Fibroblast of the aortic adventitia (primary cell): ENCODE measurements at places on chromosomes 2 and 18.

- DNase-seq, result peak; percentile 79
These were observed at the start of gene LPIN1 for GRCh38 chr2:11746376-11746806. TSS of gene LPIN1 (plus strand) at chr2:11746632. CDS start at chr2:11765542, 18,910 bp downstream.

- no peak for DNase-seq
These were observed 78.1 kb downstream of the SPHKAP start for GRCh38 chr2:228103379-228103778.

DNA sequence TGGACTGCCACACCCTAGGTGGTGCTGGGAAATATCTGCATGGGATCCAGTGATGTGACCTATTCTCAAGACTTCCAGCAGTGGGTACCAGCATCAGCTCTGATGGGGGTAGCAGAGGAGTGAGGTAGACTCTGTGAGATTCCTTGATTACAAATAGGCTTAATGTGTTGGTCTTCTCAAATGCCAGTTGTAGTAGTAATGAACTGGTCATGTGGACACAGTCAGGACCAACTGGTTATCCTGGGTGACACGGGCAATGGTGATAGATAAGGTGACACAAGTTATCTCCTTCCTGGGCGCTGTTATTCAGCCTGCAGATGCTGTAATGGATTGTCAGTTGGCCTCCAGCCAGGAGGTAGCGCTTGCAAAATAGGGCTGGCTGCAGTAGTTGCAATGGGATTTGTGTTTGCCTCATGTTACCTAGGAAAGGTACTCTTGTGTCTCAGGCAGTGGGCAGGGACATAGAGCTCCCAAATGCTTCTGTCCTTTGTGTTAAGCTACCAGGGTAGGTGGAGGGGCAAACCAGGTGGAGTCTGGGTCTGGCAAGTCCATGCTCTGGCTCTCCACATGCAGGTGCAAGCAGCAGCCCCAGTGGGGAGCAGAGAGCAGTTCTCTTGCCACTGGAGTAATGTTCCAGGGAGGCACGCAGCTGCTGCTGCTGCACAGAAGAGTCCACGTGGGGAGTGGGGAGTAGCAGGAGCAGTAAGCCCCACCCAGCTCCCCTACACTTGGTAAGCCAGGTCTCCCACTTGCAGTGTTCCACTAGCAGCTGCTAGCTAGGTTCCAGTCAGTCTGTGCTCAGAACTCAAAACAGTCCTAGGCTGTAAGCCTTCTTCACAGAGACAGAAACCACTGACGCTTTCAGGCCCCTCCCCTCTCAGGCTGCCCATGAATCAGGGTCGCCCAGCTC is 505.4 kb upstream of the DDX18 start:
- no peak for DNase-seq

DNA sequence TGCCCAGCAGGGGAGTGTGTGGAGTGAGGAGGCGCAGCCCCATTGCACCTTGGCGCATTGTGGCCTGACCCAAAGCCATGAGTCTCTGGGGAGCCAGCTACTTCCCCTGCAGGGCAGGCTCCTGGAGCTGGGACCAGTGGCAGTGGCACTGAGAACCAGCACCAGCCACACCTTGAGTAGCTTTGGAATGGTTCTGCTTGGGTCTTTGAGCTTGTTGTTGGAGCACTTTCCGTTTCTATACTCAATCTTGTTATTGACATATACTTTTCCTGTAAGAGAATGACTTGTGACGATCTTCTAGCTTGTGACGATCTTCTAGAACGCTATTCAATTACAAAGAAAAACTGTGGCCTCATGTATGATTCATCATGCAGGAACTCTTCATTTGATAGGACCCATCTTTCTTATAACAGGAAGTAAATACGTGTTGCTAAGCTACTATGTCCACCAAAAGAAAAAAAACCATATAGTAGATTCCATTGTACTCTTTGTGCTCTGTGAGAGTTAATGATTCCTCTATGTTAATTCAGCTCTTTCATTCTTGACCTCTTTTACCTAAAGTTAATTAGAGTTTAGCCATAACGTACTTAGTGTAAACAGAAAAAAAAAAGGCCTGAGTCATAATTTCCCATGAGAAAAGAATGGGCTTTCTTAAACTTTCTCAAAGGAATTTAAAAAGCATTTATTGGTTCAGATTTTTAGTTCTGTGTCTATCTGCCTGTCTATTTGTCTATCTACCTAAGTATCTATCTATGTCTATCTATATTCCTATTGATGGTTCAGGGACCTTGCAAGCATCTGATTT is 113.1 kb downstream of the GATA6 start:
- peak; percentile 73 for DNase-seq

DNA sequence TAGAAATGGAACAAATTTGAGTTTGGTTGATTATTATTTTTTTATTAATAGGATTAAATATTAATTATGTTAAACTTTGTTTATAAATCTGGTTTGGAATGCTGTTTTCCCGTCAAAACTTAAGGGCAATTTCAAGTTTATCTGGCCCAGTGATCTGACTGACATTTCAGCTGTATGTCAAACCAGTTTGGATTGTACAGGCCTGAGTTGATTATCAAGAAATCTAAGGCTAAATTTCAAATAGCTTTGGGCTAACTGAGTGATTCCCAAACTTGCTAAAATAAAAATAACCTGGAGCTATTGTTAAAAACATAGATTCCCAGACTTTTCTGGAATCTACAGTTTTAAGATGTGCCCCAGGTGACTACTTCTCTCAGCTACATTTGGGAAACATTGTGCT is 65.9 kb upstream of the SPOPL start:
- DNase-seq, result no peak

GRCh38 chr18:78979056-78979729 is 425 bp upstream of the SALL3 start:
- no peak for DNase-seq

GRCh38 chr18:35935805-35936204 is 36.7 kb upstream of the RMP24 start:
- DNase-seq, result no peak

GRCh38 chr2:160784034-160784433 is 290.4 kb upstream of the RBMS1 start:
- no peak for DNase-seq

GRCh38 chr2:15808944-15809343 is 131.4 kb upstream of the MYCN start:
- no peak for DNase-seq

GRCh38 chr2:162243294-162243693 is at the start of gene FAP:
TSS of gene FAP (minus strand) at chr2:162243445. CDS start at chr2:162243327, 118 bp downstream.
- DNase-seq, result peak; percentile 98

GRCh38 chr18:40258311-40258710 is 1696.7 kb upstream of the PIK3C3 start:
- DNase-seq, result no peak

- no peak for DNase-seq
These were observed 20.6 kb upstream of the CAVIN2 start for GRCh38 chr2:191867507-191867847.

DNA sequence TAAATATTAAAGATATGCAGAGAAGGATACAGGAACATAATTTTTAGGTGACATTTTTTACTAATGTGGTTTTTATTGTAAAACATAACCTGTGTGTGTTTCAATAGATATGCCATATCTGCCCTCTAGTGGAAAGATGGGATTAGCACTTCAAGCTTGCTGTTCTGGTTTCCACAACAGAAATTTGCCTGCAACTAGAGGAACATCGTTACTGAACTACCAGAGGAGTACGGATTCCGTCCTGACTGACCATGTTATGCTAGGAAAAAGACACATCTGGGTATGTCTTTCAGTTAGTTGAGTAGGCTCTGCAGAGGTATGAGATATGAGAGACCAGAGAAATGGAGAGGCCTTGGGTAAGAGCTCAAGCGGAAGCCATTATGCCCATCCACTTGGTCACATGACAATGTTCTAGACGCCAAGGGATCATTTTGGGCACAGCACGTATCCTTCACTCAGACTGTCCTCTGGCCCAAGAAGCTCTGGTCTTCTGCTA is 104.9 kb downstream of the MBD2 start:
- peak; percentile 87 for DNase-seq

DNA sequence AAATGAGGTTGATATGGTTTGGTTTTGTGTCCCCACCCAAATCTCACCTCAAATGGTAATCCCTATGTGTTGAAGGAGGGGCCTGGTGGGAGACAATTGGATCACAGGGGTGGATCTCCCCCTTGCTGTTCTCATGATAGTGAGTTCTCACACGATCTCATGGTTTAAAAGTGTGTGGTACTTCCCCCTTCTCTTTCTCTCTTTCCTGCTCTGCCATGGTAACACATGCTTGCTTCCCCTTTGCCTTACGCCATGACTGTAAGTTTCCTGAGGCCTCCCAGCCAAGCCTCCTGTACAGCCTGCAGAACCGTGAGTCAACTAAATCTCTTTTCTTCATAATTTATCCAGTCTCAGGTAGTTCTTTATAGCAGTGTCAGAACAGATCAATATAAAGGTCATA is 24.7 kb upstream of the FAM124B start:
- DNase-seq, result no peak

- DNase-seq, result no peak
These were observed 80.7 kb downstream of the ACSL3 start for GRCh38 chr2:222941510-222942032.

- no peak for DNase-seq
These were observed 56.4 kb upstream of the ITGB6 start for GRCh38 chr2:160256507-160256906.

DNA sequence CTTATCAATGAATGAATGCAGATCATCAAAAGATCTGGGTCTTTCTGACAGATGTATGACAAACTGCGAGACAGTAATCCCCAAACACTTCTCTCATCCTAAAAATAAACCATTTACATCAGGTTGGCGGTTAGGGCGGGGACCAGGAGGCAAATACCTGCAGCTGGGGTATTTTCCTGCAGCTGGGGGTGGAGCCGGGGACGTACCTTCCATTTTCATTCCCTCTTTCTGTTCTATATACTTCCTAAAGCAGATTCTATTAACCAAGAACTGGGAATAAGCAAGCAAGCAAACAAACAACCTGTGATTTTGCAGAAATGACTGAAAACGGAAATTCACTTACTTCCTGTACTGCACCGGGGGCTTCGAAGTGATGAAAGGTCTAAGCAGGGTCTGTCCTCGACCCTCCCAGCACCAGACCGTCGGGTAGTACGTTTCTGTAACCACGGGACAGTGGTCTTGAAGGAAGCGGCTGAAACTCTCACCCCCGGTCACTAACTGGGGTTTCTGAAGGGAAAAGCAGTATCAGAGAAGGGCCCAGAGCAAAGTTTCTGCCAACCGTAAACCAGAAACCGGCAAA is 1.2 kb downstream of the ABHD3 start:
- DNase-seq, result no peak

- peak; percentile 51 for DNase-seq
These were observed 230.4 kb upstream of the SPRED2 start for GRCh38 chr2:65662654-65663432.

GRCh38 chr2:157418239-157418641 is 25.6 kb downstream of the CYTIP start:
- DNase-seq, result no peak

GRCh38 chr18:12907258-12907925 is 23.4 kb upstream of the PTPN2 start:
- DNase-seq, result peak; percentile 80

DNA sequence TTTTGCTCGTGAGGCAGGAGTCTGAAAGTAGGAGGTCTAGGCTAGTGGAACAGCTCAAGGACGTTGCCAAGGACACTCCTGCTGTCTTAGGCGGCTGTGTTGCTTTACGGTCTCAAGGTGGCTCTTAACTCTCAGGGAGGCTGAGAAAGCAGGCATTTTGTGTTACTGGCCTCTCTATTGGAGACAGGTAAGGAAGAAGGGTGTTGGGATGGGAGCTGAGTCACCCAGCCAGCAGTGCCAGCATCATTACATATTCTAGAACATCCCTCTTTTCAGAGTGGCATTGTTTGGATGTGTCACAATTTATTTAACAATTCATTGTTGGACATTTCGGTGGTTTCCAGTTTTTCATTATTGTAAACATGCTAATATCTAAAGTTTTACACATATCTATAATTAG is 30.8 kb upstream of the TMEM214 start:
- no peak for DNase-seq

GRCh38 chr2:17076533-17076932 is 410.9 kb upstream of the CYRIA start:
- DNase-seq, result no peak

GRCh38 chr2:3617198-3617890 is 22.4 kb downstream of the COLEC11 start:
- no peak for DNase-seq

DNA sequence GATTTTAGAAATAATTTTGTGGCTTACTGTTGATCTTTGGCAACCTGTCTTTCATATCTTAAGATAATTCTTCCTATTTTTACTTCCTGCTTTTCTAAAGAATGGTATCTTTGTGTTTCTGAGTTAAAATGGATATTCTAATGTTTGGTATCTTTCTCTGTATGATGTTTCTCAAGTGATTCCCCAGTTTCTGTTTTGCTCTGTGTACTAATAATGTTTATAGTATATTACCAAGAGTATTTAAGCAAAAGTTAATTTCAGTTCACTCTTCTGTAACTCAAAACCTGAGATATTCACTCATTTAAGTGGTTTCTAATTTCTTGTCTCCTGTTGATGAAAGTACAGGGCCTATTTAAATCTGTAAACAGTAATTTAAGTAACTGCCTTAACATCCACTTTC is 58.3 kb downstream of the CCDC150 start:
- no peak for DNase-seq

DNA sequence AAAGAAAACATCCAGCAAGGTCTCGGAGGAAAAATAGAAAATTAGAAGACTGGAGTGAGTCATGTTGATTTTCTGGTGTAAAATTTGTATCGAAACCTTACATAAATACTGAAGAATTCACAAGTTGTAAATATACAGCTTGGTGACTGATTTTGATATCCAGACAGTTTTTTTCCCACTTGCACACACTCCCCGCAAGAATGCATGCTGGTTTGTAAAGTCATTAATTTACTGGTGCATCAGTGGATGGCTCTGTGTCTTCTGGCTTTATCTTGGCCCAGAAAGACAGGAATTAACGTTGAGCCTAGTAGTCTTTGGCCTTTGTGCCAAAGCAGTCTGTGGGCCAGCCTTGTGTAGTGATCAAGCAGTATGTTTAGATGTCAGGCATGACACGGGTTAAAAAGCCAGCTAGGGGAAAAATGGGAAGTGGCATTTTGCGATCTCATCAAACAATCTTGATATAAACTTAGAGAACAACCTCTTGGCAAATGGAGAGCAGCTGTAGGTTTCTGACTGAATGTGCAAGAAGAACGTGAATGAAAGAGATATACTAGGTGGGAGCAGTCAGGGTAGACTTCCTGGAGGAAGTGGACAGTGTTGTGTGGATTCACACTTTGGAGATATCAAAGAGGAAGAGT is 22.7 kb upstream of the CASP8 start:
- no peak for DNase-seq

DNA sequence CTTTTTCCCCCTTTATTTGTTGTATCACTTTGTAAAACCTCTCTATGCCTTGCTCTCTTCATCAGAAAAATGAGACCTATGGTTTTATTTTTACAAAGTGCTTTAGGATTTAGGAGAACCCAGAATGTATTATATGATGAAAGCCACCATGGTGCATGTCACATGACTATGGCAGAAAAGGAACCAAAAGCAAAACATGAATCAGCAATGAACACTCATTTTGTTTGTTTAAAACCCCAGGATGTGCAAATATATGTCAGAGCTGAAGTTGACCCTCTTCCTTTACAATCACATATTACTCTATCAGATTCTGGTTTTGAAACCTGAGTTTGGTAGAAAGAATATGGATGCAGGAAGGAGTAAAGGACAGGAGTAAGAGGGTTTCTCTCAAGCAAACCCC is 70.0 kb downstream of the FIGN start:
- no peak for DNase-seq
